CD4-positive, alpha-beta T cell (primary cell): ENCODE measurements at places on chromosomes 6 and 20.
A peak's percentile ranks its signal among the peaks of the same experiment; 100 is the strongest.

- DNase-seq: peak; percentile 33
Measured at GRCh38 chr6:30942338-30943060, 1.7 kb downstream of the MUCL3 start.

DNA sequence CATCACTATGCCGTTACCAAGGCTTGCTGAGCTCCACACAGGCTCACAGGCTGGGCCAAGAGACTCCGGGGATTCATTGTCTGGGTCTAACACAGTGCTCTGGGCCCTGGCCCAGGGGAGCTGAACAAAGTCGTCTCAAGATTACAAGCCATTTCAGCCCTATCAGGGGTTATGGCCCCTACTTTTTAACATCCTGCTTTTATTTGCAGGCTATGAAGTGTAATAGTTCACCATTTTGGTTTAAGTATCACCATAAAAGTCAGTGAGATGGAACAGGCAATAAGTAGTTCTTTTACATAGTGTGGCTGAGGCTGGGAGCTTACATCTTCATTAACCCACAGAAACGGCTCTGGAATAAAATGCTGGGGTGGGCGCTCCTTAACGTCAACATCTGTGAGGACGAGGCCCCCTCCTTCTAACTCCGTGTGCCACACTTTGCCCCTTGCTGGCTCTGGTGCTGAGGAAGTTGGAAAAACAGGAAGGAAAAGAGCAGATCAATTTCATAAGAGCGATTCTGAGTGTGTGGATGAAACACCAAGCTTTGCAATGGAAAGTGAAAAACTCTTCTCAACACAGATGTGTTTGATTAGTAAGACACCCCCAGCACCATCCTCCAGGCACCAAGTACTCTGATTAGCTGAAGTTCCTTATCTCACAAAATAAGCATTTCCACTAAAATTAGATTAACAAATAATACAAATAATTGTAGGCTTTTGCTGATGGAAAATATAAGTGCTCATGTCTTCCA is 447.3 kb downstream of the MAFB start:
- DNase-seq: no peak

GRCh38 chr20:62916703-62917476 is 9.4 kb downstream of the DIDO1 start:
- no peak for DNase-seq

DNA sequence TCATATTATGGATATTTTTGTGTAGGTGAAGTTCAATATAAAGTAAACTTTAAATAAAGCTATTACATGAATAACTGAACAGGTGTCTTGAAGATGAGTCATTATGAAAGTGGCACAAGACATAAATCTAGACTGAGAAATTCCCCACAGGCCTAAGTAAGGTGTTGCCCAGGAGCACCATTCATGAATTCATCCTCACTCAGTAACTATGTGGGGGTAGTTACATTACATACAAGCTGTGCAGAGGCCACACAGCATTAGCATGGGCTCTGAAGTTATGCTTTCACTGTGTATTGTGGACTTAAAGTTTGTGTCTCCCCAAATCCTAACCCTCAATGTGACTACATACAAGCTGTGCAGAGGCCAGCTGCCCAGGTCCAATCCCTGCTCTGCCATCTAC is 65.9 kb downstream of the BCAS1 start:
- no peak for DNase-seq

- no peak for DNase-seq
Measured at GRCh38 chr6:109301418-109301817, 80.8 kb downstream of the CD164 start.

- no peak for DNase-seq
Measured at GRCh38 chr6:27601668-27602254, 128.9 kb upstream of the ZNF184 start.

GRCh38 chr6:118968416-118968815 is 33.5 kb upstream of the MCM9 start:
- no peak for DNase-seq

- no peak for DNase-seq
Measured at GRCh38 chr6:74069089-74069581, 373.1 kb downstream of the CD109 start.
